OCI-LY7 (cell line): ENCODE measurements at places on chromosomes 3 and 15.

GRCh38 chr15:41241221-41241964 is 10.3 kb downstream of the CHP1 start:
- no peak for DNase-seq

DNA sequence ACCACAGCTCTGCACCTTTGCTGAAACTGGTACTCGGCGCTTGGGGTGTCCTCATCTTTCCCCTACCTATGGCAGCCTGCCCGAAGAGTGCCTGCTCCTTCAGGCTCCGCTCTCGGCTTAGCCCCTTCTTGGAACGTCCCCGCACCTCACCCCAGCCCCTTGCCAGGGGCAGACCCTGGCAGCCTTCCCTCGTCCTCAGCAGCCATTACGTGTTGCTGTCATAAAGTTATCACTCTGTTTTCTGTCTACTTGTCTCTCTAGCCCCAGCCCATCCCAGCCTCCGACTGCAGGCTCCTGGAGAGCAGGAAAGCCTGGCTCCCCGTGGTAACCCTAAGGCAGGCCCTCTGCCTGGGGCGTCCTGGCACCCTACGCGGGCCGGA is 5.1 kb upstream of the BAHD1 start:
- DNase-seq = no peak

DNA sequence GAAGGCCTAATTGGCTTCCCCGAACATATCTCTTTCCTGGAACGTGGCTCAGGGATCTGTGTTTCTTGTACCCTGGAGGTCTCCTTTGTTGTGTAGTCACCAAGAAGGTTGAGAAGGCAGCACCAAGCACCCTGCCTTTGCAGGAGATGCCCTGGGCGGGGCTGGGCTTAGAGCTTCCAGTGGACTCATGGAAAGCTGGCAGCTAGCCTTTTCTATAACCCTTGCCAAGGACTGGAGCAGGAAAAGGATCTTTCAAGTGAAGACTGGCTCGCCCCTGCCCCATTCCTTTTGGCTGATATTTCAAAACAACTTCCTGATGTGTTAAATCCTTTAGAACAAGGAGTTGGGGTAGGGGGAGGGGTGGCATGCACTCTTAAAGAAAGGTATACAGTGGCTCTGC is 58.9 kb upstream of the EPHA6 start:
- DNase-seq = no peak

GRCh38 chr15:57223345-57223744 is 153.0 kb upstream of the CGNL1 start:
- no peak for DNase-seq

- no peak for DNase-seq
Measured at GRCh38 chr3:13273604-13274105, 146.5 kb downstream of the NUP210 start.

DNA sequence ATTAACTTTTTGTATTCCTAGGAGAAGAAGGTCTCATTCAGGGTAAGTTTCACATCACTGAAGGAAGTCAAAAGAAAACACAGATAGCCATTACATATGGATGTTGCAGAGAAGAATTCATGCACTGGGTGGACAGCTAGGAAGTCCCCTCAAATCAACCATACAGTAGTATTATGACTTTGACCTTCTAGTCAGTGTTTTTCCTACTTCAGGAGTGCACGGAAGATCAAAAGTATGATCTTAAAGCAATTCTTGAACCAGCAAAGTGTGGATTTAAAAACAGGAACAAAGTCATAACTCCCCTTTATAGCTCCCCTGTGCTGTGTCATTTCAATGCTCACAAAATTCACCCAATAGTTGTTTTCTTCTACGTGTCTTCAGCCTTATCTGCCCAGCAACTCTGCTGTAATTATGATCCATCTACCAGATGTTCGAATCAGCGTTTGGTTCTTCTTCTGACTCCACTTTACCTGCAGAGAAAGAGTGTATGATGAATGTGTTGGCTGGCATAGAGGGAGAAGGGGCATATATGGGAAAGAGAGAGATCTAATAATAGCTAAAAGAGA is 118.1 kb upstream of the MEIS2 start:
- DNase-seq = no peak

DNA sequence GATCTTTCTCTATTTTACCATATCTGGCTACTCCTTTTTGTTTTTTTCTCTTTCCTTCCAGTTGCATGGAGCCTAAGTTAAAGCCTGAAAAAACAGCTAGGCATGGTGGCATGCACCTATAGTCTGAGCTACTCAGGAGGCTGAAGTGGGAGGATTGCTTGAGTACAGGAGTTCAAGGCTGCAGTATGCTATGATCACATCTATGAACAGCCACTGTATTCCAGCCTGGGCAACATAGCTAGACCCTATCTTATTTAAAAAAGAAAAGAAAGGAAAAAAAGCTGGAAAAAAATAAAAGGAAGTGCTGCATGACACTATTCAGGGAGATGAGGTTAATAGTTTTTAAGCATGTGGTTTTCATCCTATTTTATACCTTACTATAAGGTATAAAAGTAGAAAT is 4.0 kb upstream of the SKIL start:
- no peak for DNase-seq

DNA sequence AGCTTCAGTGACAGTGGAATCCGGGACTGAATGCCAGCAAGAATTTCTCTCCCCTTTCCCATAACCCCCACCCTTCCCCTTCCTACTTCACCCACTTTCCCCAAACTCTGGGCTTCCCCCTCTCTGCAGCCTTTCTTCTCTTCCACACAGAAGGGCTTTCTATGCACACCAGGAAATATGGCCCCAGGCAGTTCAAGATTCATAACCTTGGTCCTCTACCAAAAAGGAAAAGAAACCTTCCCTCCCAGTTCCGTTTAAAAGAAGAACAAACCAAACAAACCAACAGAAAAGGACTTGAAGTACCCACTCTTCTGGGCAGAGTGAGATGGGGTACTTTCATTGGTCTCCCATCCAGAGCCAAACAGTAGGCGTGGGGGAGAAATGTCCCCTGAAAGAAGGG is 68.8 kb upstream of the ABHD2 start:
- no peak for DNase-seq

- DNase-seq = peak; percentile 23
Measured at GRCh38 chr3:141789281-141789680, 26.1 kb downstream of the GRK7 start.

DNA sequence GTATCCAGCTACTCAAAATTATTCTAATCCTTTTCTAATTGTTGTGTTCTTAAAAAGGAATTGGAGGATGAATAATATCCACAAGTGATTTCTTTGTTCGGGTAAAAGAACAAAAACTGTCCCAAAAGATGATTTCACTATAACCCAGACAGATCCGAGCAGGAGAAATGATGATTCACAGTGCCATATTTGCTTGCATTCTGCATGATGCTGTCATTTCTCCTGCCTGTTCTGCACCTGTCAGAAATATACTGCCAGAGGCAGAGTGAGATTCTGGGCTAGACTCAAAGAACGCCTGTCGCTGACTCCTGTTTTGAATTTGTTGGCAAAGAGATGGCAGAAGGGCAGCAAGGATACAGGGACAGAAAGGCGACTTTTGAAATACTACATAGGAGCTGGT is 34.7 kb upstream of the SLC24A5 start:
- no peak for DNase-seq

DNA sequence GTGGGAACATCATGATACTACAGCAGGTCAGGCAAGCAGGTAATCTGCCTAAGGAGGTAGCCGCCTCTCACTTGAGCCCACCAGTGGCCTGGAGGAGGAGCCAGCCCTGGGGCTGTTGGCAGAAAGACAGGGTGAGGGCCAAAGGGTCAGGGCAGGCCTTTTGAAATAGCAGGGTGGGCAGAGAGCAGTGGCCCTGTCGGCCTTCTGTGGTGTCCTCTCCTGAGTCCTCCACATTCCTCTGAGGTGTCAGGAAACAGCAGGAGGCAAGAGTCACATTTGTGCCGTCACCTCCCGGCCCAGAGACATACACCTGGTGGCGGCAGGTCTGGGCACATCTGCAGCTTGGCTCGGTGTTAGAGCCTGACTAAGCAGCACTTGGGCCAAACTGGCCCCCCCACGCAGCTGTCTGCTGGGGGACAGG is 3.9 kb upstream of the BNC1 start:
- DNase-seq = no peak

- peak; percentile 55 for DNase-seq
Measured at GRCh38 chr3:197256836-197257444, 41.5 kb downstream of the DLG1 start.

GRCh38 chr3:153130312-153130977 is 31.6 kb upstream of the RAP2B start:
- DNase-seq = no peak

DNA sequence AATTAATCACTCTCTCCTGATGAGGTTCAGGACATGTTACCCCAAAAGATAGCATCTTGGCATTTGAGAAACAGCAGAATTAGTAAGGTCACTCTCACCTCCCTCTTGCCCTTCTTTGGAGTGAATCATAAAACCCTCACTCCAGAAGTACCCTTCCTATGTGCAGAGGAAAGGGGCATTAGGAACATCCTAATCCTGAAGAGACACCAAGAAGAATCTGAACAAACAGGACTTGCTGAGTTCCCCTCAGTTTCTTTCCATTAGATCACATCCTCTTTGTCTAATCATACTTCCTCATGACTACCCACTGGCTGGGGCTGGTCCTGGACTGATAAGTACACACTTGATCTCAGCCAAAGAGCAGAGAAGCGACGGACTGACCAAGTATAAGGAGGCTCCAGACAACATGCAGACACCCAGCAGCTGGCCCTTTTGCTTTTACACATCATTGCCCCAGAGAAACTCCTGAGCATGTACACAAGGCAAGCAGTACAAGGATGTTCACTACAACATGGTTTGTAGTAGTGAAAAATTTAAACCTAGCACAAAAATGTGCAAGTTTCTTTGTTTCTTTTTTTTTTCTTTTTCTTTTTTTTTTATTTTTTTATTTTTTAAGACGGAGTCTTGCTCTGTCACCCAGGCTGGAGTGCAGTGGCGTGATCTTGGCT is 15.0 kb upstream of the TM6SF1 start:
- peak; percentile 71 for DNase-seq

- no peak for DNase-seq
Measured at GRCh38 chr3:113034011-113034410, 43.2 kb downstream of the GTPBP8 start.

- DNase-seq = no peak
Measured at GRCh38 chr3:149151843-149152242, 22.4 kb downstream of the HPS3 start.

DNA sequence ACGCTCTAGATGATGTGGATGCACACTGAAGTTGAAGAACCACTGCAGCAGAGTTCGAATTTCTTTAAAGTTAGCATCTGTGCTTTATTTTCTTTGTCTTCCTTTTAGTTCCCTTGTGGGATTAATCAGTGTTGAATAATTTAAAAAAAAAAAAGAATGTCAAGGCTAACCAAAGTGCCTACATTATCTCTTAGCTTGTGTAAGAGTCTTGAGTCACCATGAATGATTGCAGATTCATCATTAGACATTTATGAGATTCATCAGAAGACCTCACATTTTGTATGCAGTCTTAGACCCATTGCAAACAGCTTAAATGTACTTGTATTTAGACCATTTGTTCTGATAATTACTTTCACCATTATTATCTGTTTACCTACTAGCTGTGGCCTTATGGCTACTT is 182.2 kb downstream of the FNDC3B start:
- no peak for DNase-seq

DNA sequence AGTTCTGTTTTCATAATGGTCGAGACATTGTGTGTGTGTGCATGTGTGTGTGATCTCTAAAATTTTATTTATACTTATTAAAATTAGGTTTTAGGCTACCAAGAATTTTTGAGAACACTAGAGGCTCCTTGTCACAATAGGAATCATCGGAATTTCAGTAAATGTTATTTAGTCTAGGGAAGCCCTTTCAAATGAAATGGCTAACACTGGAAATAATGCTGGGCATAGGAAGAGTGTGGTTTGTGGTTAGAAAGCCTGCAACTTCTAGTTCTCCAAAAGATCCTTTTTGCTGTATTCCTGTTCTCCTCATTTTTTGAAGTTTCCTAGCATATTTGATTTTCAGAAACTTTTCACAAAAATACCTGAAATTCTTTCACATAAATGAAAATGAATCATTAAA is 92.5 kb upstream of the MBNL1 start:
- no peak for DNase-seq

GRCh38 chr3:157026091-157026490 is 133.9 kb downstream of the CCNL1 start:
- no peak for DNase-seq

DNA sequence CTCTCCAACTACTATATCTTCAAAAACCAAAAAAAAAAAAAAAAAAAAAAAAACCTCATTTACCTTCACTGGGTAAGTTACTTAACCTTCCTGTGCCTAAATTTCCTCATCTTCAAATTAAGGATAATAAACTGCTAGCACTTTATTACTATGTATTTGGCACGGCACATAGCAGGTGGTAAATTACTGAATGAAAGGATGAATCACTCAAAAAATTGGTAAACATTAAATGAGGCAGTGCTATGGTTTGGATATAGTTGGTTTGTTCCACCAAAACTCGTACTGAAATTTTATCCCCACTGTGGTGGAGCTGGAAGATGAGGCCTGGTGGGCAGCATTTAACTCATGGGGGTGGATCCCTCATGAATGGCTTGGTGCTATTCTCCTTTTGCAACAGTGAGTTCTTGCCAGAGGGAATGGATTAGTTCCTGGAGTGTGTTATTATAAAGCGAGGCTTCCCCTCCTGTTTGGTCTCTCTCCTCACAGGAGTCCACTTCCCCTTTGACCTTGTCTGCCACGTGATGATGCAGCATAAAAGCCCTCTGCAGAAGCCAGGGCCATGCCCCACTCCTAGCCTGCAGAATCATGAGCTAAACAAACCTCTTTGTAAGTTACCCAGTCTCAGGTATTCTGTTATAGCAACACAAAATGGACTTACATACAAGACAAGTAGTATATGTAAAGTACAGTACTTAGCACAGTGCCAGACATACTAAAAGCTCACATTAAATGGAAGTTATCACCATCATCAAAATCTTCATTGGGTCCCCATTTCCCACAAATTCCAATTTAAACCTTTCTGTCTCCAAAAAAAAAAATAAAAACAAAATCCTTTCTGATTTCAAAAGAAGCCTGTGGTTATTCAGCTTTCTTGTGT is 20.6 kb downstream of the DCUN1D1 start:
- DNase-seq = no peak

DNA sequence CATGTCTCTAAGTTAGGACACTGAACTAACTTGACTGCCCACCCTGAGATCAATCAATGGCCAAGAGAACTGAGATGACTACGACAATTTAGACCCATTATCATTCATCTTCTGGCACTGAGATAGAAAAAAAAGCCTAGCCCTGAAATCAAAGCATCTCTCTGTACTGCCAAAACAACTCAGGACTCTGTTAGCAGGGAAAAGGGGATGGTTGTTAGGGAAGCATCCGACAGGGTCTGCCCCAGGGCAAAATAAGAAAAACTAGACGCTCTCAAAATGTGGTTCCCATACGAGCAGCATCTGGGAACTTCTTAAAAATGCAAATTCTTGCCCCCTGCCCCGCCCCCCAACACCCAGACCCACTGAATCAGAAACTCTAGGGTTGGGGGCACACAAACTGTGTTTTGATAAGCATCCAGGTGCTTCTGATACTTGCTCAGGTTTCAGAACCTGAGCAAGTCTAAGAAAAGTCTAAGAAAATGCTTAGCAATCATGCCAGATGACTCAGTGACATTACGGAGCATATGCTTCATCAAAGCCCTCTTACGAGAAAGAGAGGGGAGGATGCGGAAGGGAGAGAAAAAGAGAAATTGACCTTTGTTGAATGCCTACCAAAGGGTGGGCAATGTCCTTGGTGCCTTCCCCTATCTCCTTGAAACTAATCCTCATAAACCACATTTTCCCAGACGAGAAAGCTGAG is 172.8 kb upstream of the HES1 start:
- no peak for DNase-seq

GRCh38 chr3:50268703-50269451 is at the start of gene SEMA3B:
Gene SEMA3B, plus strand, starts transcription at chr3:50269147. Its CDS starts 94 bp downstream, at chr3:50269241.
- DNase-seq = no peak

GRCh38 chr3:138653567-138653966 is 45.0 kb downstream of the FAIM start:
- no peak for DNase-seq

- DNase-seq = no peak
Measured at GRCh38 chr3:189727898-189728297, 96.7 kb downstream of the TP63 start.
